C1 segment of cervical spinal cord (tissue), 14 donors: ENCODE measurements at places on chromosomes 7 and 10.

GRCh38 chr10:35420044-35420443 lies 83.7 kb downstream of the CCNY start:
- no peak for DNase-seq

- DNase-seq, result no peak
Observed at GRCh38 chr7:111803015-111803758, 240.9 kb upstream of the IMMP2L start.

GRCh38 chr7:37129035-37129425 lies 319.6 kb downstream of the ELMO1 start:
- no peak for DNase-seq

GRCh38 chr7:157580324-157580723 lies 243.5 kb downstream of the DNAJB6 start:
- no peak for DNase-seq

GRCh38 chr10:24349379-24350001 lies 140.6 kb downstream of the KIAA1217 start:
- no peak for DNase-seq

- no peak for DNase-seq
Observed at GRCh38 chr10:9331583-9332008, 1277.1 kb downstream of the GATA3 start.

DNA sequence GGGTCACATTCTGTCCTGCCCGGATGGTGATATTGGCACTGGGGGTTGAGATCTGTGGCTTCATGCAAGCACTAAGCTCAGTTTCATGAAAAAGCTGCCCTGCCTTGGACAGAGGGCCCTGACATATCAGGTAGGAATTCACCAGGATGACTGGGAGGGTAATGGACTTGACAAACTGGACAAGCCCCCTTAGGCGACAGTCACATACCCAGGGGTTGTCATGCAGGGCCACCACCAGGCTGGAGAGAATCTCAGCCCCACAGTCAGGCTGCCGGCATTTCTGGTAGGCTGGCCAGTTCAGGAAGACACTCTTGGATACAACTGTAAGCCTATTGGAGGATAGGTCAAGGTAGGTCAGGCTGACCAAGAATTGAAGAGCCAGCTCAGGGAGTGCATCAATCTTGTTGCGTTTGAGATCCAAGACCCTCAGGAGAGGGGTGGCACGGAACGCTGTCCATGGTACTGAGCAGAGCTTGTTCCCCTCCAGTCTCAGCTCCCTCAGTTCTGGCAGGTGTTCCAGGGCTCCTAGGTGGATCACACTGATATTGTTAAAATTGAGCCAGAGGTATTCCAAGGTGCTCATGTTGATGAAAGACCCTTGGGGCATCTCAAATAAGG lies 824 bp downstream of the LRIT2 start:
- no peak for DNase-seq

DNA sequence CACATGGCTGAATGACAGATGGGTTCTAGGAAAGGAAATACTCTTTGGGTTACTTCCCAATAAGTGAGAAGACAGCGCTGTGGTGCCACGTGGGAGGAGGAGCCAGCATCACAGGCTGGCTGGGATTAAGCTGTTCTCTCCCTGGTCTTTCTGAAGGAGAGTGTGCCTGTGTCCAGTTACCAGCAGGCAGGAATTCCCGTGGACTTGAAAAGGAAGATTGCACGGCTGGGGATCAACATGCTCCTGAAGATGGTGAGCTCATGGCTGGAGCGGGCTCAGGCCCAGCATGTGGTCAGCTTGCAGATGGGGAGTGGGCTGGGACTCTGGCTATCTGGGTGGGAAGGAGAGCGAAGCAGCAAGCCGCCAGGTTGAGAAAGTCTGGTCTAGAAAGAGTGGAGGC lies 8.1 kb downstream of the ADCK2 start:
- DNase-seq, result no peak

DNA sequence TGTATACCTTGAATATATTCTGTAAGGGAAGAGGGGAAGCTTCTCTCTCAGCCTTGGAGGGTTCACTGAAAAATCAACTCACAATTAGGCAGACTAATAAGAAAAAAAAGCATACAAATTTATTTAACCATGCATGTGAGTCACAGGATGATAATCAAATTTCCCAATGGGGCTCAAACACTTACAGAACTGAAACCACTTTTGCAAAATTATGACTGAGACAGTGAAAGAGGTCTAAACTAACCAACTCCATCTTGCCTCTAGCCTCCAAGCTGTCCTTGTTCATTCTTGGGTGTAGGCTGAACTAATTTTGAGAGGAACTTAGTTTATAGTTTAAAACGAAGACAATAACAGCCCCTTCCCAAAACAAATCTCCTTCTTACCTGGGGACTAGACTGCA lies 618.3 kb upstream of the AUTS2 start:
- DNase-seq, result no peak

DNA sequence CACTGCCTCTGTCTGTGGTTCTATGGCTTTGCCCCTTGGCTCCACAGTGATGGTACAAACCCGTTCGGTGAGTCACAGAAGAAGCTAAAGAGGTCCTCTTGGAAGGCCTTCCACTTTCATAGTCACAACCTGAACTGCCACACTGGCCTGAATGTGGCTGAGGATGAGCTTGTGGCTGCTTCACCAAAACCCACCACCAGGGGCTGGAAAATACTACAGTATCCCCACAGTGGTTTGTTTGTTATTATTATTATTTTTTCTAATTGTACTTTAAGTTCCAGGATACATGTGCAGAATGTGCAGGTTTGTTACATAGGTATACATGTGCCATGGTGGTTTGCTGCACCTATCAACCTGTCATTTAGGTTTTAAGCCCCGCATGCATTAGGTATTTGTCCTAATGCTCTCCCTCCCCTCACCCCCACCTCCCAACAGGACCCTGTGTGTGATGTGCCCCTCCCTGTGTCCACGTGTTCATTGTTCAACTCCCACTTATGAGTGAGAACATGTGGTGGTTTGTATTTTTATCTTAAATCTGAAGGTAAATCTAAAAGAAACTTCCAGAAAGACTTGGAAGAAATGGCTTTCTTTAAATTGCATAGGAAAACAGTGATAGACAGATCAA lies 160.8 kb upstream of the NPSR1 start:
- DNase-seq, result no peak
